Peyer's patch (tissue), 4 donors: ENCODE measurements at places on chromosomes 12 and 14. TPM values are rescaled to one million over a fixed set of nuclear protein-coding genes. Genes with fewer than 3 reads are reported as not detected.

GRCh38 chr12:63151623-63152320 lies 771 bp upstream of the AVPR1A start:
- peak; percentile 46 for DNase-seq
- no peak overlapping the region for H3K27ac ChIP-seq
- H3K27me3 ChIP-seq, result no peaks in the 10 kb centered on the region

DNA sequence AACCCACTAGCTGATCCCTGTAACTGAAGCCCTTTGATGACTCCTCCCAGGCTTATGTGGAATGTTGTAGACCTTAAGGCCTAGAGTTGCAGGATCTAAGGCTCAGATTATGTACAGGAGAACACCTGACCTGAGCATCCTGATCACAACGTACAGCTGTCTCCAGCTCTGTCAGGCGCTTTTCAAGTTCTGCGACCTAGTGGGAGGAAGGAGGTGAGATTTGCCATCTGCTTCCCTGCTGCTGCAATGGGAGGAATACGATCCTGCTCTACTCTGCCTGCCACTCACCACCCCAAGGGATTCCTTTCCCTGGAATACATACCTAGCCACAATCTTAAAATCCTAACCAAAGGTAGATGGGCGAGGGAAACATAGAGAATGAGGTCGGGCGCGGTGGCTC lies 10.5 kb downstream of the MBD6 start:
- no peaks in the 10 kb centered on the region for H3K36me3 ChIP-seq
- DNase-seq, result no peak
- H3K4me1 ChIP-seq, result no peaks in the 10 kb centered on the region
- no peaks in the 10 kb centered on the region for H3K27me3 ChIP-seq

- H3K4me1 ChIP-seq, result no peaks in the 10 kb centered on the region
- no peak for DNase-seq
- no peaks in the 10 kb centered on the region for H3K36me3 ChIP-seq
- H3K27me3 ChIP-seq, result no peaks in the 10 kb centered on the region
Observed at GRCh38 chr12:54227376-54227775, 38.6 kb upstream of the SMUG1 start.

GRCh38 chr12:10901427-10901826 lies 7.9 kb downstream of the TAS2R13 start:
- no peaks in the 10 kb centered on the region for H3K4me1 ChIP-seq
- DNase-seq, result no peak
- H3K36me3 ChIP-seq, result no peaks in the 10 kb centered on the region

- no peak for DNase-seq
- no peak overlapping the region for H3K4me3 ChIP-seq
- no peaks in the 10 kb centered on the region for H3K27me3 ChIP-seq
- H3K36me3 ChIP-seq, result no peaks in the 10 kb centered on the region
Observed at GRCh38 chr14:51993285-51993920, 4.1 kb downstream of the RTRAF start.

DNA sequence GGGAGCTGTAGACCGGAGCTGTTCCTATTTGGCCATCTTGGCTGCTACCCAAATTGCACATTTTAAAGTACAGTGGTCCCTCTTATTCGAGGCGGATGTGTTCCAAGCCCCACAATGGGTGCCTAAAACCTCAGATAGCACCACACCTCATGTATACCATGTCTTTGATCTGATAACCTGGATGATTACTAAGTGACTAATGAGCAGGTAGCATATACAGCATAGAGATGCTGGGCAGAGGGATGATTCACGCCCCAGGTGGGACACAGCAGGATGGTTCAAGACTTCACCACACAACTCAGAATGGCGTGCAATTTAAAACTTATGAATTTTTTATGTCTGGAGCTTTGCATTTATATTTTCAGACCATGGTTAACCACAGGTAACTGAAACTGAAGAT lies 255.0 kb downstream of the AKAP6 start:
- H3K4me1 ChIP-seq, result no peaks in the 10 kb centered on the region
- no peak overlapping the region for H3K4me3 ChIP-seq
- no peak overlapping the region for H3K27ac ChIP-seq
- no peak for DNase-seq
- no peaks in the 10 kb centered on the region for H3K27me3 ChIP-seq

- H3K27ac ChIP-seq, result no peak overlapping the region
- peaks cover 4% of the 10 kb centered on the region for H3K36me3 ChIP-seq
- DNase-seq, result no peak
Observed at GRCh38 chr12:123113026-123113425, 37.9 kb downstream of the PITPNM2 start.

GRCh38 chr14:93033084-93033982 lies 82.4 kb downstream of the ITPK1 start:
- H3K4me1 ChIP-seq, result peaks cover 28% of the 10 kb centered on the region
- DNase-seq, result no peak
- no peaks in the 10 kb centered on the region for H3K27me3 ChIP-seq
- H3K4me3 ChIP-seq, result no peak overlapping the region

GRCh38 chr12:113056631-113057488 lies at the start of gene DTX1:
Gene DTX1, plus strand, starts transcription at chr12:113056730. Its CDS starts 1,463 bp downstream, at chr12:113058193.
- H3K27ac ChIP-seq, result peak within 1 kb of the TSS; percentile 17
- DNase-seq, result peak; percentile 53
- H3K4me1 ChIP-seq, result peaks cover 13% of the 10 kb centered on the region
- H3K36me3 ChIP-seq, result no peaks in the 10 kb centered on the region
- peak within 1 kb of the TSS; percentile 88 for H3K4me3 ChIP-seq
- H3K27me3 ChIP-seq, result peaks cover 12% of the 10 kb centered on the region

- no peaks in the 10 kb centered on the region for H3K27me3 ChIP-seq
- H3K27ac ChIP-seq, result no peak overlapping the region
- H3K36me3 ChIP-seq, result no peaks in the 10 kb centered on the region
- DNase-seq, result no peak
- no peaks in the 10 kb centered on the region for H3K4me1 ChIP-seq
Observed at GRCh38 chr14:85574853-85575616, 45.1 kb downstream of the FLRT2 start.

- peaks cover 5% of the 10 kb centered on the region for H3K4me1 ChIP-seq
- no peaks in the 10 kb centered on the region for H3K27me3 ChIP-seq
- peak; percentile 40 for DNase-seq
Observed at GRCh38 chr14:21098076-21098891, at the start of gene ZNF219. Gene ZNF219, minus strand, starts transcription at chr14:21098655. Its CDS starts 5,064 bp downstream, at chr14:21093591.

DNA sequence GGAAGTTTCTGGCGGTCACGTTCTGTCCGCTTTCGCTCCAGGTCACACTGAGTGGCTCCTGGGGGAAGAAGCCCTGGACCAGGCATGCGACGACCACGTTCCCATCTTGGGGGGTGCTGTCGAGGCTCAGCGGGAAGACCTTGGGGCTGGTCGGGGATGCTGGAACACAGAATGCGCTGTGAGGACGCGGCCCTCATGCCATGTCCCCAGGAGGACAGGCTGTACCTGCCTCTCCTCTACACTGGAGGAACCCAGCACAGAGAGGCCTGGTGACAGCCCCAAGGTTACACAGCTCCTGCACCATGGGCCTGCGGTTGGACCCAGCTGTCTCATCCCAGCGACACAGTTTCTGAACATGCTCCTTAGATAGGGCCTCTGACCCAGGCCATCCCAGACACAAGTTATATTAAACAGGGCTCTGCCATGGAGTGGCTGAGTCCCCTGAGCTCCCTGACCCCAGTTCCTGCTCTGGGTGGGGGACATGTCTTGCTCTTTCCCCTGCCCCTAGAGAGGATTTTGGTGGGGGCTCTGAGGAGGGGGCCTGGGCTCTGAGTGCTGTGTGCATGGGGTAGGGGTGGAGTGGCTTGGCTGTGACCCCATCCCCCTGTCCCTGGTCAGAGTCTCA lies 62.0 kb downstream of the TMEM121 start:
- H3K36me3 ChIP-seq, result no peaks in the 10 kb centered on the region
- H3K4me1 ChIP-seq, result no peaks in the 10 kb centered on the region
- no peak overlapping the region for H3K4me3 ChIP-seq
- no peaks in the 10 kb centered on the region for H3K27me3 ChIP-seq
- no peak overlapping the region for H3K27ac ChIP-seq

DNA sequence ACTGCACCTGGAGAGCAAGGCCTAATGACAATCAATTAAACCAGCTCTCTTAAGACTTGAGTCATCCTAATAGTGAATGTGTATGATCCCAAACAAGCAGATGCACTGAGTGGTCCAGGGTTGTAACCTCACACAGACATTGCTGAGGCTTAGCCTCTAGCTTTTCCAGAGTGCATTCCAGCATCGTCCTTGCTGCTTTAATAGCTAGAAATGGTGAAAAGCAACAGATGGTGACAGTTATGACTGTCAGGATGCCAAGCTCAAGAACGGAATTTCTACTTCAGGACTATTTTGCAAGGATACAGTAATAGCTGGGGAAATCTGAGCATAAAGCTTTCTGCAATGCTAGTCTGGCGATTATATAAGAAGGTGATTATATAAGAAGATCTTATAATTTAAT lies 34.6 kb downstream of the PTPRR start:
- H3K27ac ChIP-seq, result no peak overlapping the region
- no peak for DNase-seq
- no peaks in the 10 kb centered on the region for H3K36me3 ChIP-seq

DNA sequence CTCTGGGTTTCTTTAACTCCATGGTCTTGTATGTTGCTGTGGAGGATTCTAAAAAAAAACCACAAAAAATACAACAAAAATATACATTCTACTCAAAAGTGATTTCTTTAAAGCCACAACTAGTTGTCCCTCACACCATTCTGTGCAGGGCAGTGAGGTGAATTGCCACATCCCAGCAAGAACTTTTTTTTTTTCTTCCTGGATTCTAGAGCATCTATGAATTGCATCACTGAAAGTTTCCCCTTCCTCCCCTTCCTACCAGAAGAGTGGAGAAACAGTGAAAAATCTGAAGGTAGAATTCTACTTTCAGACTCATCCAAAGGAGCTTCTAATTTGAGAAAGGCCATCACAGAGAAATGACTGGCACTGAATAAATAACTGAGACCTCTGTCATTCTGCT lies 395.3 kb downstream of the AEBP2 start:
- no peaks in the 10 kb centered on the region for H3K4me1 ChIP-seq
- no peaks in the 10 kb centered on the region for H3K27me3 ChIP-seq
- H3K36me3 ChIP-seq, result no peaks in the 10 kb centered on the region
- H3K27ac ChIP-seq, result no peak overlapping the region
- no peak for DNase-seq
- no peak overlapping the region for H3K4me3 ChIP-seq

DNA sequence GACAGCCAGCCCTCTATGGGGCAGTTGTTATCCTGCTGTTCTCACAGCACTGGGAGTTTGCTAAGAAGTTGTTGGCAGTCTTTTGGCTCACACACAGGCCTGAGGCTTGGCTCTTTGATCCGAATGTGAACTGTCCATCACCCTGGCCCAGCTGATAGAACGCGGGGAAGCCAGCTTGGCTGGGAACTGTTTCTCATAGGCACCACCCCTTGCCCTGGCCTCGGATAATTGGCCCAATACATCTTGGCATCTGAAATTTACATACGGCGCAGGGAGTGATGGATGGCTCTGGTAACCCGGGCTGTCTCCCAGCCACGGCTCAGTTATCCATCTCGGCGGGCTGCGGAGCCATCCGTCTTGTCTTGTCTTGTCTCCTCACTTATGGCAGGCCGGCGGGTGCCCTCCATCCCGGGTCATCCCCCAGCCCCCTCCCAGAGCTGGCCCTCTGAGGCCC lies 164.1 kb downstream of the PHETA1 start:
- no peak for DNase-seq
- no peak overlapping the region for H3K27ac ChIP-seq
- H3K36me3 ChIP-seq, result no peaks in the 10 kb centered on the region
- H3K27me3 ChIP-seq, result no peaks in the 10 kb centered on the region
- H3K4me1 ChIP-seq, result no peaks in the 10 kb centered on the region
- H3K4me3 ChIP-seq, result no peak overlapping the region

DNA sequence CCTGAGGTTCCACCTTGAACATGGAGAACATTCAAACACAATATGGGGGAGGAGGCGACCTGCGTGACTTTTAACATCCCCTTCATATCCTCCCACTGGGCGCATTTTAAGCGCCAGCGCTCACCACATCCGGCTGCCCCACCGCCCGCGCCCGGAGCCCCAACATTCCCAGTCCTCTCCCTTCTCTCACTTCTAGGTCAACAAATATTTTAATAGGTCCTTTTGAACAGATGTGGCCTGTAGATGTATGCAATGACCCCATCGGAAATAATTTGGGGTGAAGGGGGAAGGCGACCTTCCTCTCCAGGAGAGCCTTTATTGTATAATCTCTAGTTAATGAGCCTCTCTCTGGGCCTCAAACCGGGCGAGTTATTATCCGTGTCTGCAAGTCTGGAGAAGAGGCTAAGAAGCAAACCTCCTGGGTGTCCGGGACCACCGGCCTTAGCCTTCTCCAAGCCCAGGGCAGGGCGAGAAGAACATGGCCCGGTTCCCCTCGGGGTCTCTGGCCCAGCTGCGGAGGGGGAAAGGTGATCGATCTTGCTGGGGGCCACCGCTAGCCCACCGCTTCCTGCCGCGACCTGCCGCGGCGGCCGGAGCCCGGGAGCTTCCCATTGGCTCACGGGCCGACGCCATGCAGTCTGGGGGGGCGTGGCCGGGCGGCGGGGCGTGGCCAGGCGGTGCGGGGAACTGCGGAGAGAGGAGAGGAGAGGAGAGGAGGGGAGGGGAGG lies 83.2 kb upstream of the HMGA2 start:
- no peak overlapping the region for H3K27ac ChIP-seq
- H3K4me1 ChIP-seq, result no peaks in the 10 kb centered on the region
- no peaks in the 10 kb centered on the region for H3K36me3 ChIP-seq

- H3K4me3 ChIP-seq, result no peak overlapping the region
- H3K36me3 ChIP-seq, result no peaks in the 10 kb centered on the region
- H3K27me3 ChIP-seq, result no peaks in the 10 kb centered on the region
- no peak for DNase-seq
- H3K4me1 ChIP-seq, result no peaks in the 10 kb centered on the region
Observed at GRCh38 chr12:112304436-112304835, 77.8 kb downstream of the HECTD4 start.

- H3K36me3 ChIP-seq, result peaks cover 24% of the 10 kb centered on the region
- peak overlapping the region; percentile 98 for H3K4me3 ChIP-seq
- no peaks in the 10 kb centered on the region for H3K27me3 ChIP-seq
- peak overlapping the region; percentile 84 for H3K27ac ChIP-seq
Observed at GRCh38 chr12:21500786-21501257, 613 bp downstream of the RECQL start.

- no peaks in the 10 kb centered on the region for H3K27me3 ChIP-seq
- no peaks in the 10 kb centered on the region for H3K4me1 ChIP-seq
- peak; percentile 78 for DNase-seq
- H3K4me3 ChIP-seq, result peak overlapping the region; percentile 34
Observed at GRCh38 chr12:31118347-31119191, 44.9 kb downstream of the DDX11 start.

DNA sequence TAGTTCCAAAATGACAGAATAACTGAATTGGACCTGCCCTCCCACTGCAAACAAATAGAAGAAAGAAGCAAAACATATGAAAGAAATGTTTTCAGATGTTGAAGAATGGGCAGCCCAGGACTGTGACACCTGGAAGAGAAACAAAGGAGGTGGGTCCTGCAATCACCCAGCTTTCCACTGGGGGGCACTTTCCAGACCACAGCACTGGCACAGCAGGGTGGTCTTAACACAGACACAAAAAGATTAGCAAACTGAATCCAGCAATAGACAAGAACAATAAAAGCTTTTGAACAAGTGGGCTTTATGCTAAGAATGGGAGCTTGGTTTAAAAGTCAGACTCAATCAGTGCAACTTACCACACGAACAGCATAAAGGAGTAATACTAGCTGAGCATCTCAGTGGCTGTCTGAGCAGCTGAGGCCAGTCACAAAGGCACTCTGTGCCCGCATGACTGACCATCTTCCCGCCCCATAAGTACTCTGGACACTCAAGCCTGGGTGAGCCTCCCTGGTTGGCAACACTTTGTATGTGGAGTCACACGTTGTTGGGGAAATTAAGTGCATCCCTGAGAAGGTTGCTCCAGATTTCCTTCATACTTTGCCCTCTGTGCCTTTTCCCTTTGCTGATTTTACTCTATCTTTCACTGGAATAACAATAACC lies 27.7 kb downstream of the JKAMP start:
- H3K27me3 ChIP-seq, result no peaks in the 10 kb centered on the region
- no peaks in the 10 kb centered on the region for H3K36me3 ChIP-seq

Gene SYNDIG1L
- total RNA-seq, result not detected

Gene POTEG
- total RNA-seq, result not detected

Gene SLC17A8
- total RNA-seq, result not detected

Gene COX8C
- total RNA-seq, result not detected

Gene CD163L1
- total RNA-seq, result 3.8 TPM

Gene SIX4
- not detected for total RNA-seq

Gene OR4E2
- total RNA-seq, result not detected
